ENCODE measurements at places on chromosomes 5 and 9.

DNA sequence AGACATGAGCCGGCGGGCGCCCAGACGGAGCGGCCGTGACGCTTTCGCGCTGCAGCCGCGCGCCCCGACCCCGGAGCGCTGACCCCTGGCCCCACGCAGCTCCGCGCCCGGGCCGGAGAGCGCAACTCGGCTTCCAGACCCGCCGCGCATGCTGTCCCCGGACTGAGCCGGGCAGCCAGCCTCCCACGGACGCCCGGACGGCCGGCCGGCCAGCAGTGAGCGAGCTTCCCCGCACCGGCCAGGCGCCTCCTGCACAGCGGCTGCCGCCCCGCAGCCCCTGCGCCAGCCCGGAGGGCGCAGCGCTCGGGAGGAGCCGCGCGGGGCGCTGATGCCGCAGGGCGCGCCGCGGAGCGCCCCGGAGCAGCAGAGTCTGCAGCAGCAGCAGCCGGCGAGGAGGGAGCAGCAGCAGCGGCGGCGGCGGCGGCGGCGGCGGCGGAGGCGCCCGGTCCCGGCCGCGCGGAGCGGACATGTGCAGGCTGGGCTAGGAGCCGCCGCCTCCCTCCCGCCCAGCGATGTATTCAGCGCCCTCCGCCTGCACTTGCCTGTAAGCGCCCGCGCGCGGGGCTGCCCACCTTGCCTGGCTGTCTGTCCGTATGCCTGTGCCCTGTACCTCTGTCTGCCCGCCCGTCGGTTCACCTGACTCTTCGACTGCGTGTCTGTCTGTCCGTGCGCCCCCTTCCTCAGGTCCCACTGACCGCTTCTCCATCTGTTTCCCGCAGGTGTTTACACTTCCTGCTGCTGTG, 412 bp downstream of the FGF18 start:
- DNase-seq = no peak

DNA sequence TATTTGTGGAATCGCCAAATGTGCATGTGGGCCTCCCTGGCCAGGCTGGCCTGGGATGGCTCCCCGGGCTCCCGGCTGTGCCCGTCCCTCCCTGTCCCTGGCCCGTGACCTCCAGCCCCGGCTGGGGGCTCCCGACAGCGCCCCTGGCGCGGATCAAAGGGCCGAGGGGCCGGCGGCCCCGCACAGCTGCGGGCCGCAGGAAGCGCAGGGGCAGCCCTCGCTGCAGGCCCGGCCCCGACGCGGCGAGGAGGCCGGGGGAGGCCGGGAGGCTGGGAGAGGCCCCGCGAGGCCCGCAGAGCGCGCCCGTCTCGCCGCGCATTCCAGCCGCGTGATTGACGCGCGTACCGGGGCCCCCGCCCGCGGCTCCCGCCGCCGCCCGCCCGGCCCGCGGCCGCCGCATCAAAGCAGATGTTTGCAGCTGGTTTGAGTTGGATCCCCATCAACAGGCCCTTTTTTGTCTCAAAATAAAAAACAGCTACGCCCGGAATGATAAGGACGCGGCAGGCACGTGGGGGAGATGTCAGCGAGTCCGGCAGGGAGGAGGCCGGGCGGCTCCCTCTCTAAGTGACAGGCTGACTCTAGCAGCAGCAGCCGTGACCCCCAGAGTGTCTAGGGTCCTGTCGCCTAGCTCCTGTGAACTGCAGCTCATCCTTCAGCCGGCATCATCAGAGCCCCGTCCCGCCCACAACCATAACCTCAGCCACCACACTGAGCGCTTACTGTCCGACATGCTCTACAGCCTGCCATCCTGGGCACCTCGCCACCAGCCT, 69.4 kb downstream of the LMX1B start:
- DNase-seq = no peak

DNA sequence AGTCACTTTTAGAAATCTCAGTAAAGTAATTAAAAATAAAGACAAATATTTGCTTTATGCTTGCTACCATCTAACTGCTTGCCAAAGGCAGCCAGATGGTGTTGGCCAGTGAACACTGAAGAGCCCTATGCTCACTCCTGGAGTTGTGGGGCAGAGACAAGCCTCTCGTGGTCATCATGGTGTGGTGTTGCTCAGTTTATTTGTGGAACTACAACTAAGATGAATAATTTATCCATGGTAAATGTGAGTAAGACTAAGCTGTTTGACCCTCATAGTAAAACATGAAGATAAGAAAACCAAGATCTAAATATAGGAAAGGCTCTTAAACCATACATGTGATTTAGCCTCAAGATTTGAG, 100.7 kb downstream of the PDE8B start:
- no peak for DNase-seq

- DNase-seq = no peak
Measured at GRCh38 chr5:172004824-172005237, 1.6 kb downstream of the FBXW11 start.

DNA sequence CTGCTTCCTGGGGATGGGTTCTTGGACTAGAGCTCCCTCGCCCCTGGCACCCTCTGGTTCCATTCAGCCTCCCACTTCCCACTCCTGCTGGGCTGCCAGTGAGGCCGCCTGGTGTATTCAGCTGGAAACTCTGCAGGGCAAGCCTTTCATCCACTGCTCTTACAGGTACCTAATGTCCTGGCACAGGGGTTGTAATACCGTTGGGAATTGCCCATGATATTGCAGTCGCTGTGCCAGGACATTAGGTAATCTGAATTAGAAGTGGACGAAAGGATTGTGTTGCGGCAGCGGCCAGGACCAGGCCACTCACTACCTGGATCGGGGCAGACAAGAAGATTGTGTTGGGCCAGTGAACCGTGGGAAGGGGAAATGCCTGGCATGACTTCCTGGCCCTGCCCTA, 13.1 kb downstream of the TMOD1 start:
- no peak for DNase-seq

DNA sequence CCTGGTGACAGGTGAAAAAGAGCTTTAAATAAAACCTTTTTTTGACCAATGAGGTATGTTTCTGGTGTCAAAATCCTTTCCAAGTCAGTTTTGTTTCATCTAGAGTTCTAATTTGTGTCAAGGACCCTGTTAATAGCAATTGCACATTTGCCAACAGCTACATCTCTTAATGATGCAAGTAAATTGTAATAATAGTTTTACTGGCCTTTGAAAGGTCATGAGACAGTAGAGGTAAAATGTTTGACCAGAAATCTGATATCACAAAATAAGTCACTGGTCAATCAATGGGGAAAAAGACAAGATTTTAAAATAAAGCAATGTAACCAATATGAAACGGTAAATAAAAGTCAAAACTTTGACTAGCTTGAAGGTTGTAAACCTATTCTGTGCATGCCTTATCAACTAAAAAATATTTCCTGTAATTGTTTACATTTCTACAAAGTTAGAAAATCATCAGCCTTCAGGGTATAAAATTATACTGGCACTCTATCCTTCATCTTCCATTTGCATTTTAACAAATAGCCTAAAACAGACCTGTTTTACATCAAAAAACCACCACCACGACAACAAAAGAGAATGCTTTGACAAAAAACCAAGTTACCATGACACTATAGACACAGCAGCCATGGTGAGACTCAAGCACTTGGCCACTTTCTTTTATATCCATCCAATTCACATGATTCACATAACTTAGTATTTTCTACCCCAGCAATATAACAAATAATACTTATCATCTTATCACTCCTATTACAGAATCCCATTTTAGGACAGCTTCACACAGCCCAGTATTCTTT, 3.0 kb downstream of the NADK2 start:
- no peak for DNase-seq

- no peak for DNase-seq
Measured at GRCh38 chr5:140631831-140632365, 1.1 kb downstream of the CD14 start.

DNA sequence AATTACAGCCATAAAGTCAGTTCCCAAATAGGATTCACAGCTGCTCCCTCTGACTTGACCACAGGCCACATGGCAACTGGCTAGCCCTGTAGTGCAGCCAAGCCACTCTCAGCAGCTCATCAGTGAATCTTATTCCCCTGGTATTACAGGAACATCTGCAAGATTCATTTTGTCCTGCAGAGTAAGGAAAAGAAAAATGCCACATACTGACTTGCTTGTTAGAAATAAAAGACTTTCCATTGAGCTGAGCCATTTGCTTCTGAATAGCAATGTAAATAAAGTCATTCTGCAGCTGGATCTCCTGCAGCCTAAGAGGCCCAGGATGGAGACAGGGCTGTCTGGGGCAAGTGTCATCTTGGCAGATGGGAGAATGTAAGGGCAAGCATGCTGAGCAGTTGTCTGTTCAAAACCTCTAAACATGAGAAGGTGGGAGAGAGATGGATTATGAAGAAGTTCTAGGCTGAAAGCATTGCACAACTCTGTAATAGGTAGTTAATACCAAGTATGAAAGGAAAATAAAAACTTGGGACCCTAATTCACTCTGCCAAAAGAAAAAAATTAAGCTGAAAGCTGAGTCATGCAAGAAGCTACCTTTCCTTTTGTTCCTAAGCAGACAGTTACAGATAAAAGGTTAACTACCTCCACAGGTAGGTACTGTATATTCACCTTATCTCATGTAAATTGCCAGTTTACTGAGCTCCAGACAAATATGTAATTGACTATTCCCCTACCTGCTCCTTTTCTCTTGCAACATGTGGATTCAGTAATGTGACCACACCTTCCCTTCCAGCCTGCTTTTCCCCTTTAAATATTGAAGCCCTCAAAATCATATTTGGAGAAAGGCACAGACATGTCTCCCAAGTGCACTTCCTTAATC, 244.4 kb upstream of the RAI14 start:
- no peak for DNase-seq

DNA sequence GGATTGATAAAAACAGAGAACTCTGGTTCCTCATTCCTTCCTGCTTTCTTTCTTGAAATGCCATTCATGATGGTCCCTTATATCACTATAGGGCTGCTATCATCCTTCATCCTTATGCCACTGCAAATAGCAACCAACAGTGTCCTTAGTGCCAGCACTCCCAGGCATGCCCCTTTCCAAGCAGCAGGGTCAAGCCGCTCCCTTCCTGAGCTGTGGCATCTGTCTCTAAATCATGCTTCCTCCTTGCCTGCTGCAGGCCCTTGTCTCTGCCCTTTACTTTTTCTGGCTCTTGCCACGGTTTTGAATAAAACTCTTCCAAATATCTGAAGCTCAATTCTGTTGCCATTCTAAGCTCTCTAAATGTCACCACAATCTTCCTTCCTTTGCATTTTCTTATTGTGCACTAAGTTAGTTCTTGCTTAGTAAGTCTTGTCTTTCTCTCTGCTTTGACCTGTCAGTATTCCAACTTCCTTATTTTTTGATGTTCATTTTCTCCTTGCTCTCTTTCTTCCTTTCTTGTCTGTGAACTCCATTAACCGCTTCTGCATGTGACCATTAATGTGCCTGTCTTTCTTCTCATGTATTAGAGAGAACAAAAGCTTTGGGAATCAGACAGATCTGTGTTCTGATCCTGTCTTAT, 19.9 kb downstream of the TLR4 start:
- DNase-seq = no peak

Measured in breast epithelium (tissue), 4 donors.